ENCODE measurements at places on chromosomes 7 and 10.

DNA sequence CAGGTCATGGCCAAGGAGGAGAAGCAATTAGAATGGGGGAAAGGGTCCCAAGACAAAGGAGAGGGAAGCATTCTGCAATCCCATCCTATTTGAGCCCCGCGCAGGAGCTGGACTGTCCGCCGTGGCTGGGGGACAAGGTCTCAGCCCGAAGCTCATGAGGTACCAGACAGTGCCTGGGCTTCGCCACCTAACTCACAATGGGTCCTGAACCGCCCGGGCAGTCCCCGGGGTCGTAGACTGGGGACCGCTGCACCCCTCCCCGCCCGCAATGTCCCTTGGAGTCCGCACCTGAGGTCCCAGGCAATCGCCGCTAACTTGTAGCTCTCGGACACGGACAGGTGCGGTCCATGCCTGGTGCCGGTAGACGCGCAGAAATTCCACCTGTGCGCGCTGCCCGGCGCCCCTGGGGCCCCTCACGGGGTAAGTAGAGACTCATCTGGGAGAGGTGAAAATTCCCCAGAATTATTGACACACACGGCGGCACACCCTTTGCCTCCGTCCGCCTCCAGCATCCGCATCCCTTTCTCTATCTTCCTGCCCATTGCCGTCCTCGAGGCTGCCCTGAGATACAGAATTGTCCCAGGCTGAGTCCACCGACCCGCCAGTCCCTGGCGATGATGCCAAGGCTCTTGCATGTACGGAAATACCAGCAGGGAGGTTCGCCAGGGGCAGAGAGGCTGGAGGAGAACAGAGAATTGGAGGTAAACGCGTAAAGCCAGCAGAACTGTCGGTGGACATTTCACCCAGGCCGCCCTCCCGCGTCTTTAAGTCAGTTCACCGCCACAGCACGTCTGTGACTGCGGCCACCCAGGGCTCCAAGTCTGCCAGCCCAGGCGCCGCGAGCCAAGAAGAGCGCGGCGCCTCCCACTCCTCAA is 1.8 kb downstream of the CHRM2 start:
- no peak for DNase-seq

GRCh38 chr7:915291-916218 is 38.9 kb downstream of the ADAP1 start:
- no peak for DNase-seq

GRCh38 chr10:112465299-112465883 is 18.4 kb downstream of the VTI1A start:
- DNase-seq, result no peak

GRCh38 chr10:101778781-101779543 is 3.0 kb upstream of the FGF8 start:
- DNase-seq, result no peak

GRCh38 chr7:132368246-132368900 is 207.9 kb downstream of the PLXNA4 start:
- peak; percentile 97 for DNase-seq

DNA sequence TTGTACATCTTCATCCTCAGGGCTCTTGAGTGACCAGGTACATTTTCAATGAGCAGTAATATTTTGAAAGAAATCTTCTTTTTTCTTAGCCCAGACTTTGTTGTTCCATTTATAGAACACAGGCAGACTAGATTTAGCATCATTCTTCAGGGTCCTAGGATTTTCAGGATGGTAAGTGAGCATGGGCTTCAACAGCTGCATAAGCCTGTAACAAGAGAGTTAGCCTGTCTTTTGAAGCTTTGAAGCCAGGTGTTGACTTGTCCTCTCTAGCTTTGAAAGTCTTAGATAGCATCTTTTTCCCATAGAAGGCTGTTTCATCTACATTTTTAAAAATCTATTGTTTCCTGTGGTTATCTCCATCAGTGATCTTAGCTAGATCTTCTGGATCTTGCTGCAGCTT is 4.5 kb upstream of the NDUFA5 start:
- DNase-seq, result no peak

DNA sequence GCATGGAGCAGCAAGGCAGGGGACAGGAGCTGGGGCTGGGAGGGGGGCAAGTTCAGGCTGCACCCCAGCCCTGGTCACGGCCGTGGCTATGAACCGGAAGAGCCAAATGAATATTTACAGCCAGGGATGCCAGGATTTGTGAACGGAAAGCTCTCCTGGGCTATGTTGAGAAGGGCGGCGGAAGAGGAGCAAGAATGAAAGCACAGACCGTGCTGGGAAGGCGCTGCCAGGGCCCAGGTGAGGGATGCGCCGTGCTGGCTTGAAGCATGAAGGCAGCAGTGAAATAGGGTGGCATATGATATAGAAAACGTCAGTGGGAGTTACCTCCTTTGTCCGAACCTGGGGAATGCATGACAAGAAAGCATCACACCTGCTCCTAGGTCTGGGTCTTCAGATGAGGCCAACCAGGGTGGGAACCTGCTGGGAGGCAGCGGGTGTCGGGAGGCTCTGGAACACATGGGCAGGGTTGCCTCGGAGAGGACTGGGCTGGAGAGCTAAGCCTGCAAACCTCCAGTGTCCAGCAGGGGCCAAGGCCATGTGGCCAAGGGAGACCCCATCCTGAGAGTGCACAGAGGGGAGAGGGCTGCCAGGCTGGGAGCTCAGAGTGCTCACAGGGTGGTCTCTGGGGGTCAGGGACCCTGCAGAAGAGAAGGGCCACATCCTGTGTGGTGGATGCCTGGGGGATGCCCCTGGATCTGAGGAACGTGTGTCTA is 120.6 kb upstream of the TCERG1L start:
- DNase-seq, result no peak

GRCh38 chr10:78620985-78621799 is 447.6 kb upstream of the ZMIZ1 start:
- DNase-seq, result no peak

DNA sequence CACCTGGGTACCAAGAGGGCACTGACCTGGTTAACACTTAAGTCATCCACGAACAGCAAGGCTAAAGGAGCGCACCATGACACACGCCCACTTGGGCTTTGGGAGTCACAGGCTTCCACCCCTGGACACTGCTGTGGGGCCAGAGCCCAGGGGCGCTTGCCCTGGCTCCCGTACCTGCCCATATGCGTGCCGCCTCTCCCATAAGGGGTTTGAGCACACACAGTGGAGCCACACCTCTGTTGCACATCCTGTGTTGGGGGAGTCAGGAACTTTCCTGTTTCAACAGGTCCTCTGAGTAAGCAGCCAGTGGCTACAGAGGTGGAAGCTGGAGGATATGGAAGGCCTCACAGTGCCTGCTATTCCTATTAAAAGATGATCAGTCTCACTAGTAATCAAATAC is 152.0 kb downstream of the REEP3 start:
- no peak for DNase-seq

DNA sequence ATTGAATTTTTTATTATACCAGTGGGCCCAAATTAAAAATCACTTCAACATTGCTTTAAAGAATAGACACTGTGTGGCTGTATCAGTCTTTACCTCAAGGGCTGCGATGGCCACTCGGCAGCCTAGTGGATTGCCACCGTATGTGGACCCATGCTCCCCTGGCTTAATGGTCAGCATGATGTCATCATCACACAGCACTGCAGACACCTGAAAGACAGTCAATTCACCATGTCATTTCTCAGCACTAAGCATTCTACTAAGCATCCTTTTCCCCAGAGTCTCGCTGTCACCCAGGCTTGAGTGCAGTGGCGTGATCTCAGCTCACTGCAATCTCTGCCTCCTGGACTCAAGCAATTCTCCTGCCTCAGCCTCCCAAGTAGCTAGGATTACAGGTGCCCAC is 17.1 kb downstream of the OAT start:
- no peak for DNase-seq

GRCh38 chr10:118820326-118821116 is 65.8 kb upstream of the CACUL1 start:
- no peak for DNase-seq

GRCh38 chr7:156147104-156147503 is 334.8 kb upstream of the SHH start:
- DNase-seq, result no peak

DNA sequence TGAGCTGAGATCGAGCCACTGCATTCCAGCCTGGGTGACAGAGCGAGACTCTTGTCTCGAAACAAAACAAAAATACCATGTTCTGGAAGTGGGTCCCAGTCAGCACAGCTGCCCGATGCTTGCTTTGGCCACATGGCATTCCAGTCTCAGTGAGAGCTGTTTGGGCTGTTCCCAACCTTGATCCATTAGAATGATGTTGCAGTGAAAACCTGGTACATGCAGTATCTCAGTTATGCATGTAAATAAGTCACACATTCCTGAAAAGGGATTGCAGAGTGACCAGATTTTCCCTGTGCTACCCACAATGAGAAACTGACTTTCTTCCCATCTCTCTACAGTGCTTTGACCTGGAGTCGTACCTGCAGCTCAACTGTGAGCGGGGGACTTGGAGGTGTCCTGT is 15.4 kb downstream of the ZMIZ2 start:
- DNase-seq, result no peak

- no peak for DNase-seq
Measured at GRCh38 chr10:34228066-34228465, 587.0 kb downstream of the PARD3 start.

DNA sequence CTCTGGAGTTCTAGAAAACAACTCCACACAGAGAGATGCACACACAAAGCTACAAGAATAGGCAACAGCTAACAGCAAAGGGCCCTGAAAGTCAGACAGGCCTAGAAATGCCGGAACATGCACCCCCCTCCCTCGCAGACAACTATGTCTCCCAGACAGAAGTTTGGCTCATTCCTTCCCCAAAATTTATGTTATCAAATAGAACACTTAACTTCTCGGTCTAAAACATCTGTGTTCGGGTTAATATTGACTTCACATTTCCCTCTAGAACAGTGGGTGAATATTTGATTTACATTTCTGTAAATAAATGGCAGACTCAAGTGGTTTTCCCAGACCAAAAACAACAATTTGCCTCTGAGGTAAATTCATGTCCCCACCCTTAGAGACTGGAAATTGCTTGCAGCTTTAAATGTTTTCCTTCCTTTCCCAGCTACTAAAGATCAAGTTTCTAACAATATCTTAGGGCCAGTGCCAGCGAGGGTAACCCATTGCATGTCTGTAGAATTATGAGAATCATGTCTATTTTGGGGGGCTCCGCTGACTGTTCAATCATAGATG is 92.5 kb upstream of the INHBA start:
- no peak for DNase-seq

DNA sequence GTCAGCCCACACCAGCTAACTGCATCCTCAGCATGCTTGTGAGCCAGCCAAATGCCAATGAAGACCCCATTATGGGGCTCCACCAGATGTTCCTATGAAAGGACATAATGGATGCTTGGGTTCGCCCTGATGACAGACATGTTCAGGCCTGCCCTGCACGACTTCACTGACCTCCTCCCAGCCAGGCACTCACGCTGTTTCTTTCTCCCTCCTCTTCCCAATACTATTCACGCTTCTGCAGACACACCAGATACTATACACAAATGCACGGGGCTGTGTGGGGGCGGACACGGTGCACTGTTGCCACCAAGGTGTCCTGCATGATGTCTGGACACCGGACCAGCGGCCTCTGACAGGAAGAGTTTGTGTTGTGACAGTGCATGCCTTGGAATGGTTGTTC is 284.2 kb downstream of the PRPF18 start:
- no peak for DNase-seq

- no peak for DNase-seq
Measured at GRCh38 chr10:15122477-15123030, 25.4 kb downstream of the RPP38 start.

DNA sequence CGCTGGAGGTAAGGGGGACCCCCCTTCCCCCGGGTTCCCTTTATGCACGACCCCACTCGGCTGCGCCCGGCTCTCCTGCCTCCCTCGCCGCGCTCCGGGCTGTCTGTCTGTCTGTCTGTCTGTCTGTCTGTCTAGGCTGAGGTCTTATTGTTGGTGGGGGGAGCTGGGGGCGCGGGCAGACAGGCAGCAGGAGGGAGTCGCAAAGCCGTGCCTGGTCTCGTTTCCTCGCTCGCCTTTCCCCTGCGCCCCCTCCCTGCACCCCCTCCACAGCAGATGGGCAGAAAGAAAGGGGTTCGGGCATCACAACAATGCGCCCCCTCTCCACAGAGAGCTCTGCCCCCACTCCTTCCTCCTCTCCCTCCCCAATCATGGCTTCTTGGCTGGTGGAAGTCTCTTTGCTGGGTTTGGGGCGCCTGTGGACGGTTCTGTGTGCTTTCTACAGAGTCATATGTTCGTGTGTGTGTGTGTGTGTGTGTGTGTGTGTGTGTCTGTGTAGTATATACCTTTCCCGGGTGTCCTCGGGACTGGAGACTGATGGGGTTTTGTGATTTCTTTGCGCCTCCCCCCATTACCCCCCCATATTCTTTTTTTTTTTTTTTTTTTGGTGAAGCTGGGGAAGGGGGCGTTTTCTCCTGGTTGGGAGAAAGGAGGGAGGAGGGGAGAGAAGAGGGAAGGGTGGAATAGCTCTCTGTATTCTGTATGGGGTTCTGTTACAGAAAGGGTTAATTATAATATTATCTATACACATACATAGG is 1.9 kb downstream of the AUTS2 start:
- no peak for DNase-seq

DNA sequence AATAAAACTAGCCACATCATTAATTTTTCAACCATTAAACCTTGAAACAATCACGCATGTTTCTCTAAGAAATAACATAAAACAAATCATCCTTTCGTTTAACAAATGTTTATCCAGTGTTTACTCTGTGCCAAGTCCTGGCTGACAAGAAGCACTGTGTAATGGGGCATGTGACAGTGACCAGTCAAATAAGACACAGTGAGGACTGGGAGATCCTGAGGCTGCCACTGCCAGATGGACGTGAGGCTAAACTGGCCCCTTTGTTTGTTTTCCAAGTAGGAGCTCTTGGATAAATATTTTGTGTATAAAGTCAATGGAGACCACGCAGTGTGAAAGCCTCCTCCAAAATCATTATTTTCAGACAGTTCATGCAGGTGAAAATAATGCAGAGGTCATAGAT is 626.2 kb downstream of the SUGCT start:
- DNase-seq, result no peak

- peak; percentile 20 for DNase-seq
Measured at GRCh38 chr10:28367929-28368484, 65.1 kb upstream of the MPP7 start.

GRCh38 chr7:46153583-46153950 is 232.5 kb upstream of the IGFBP3 start:
- DNase-seq, result no peak

GRCh38 chr10:49666054-49666615 is 13.3 kb upstream of the C10orf53 start:
- DNase-seq, result no peak

- no peak for DNase-seq
Measured at GRCh38 chr10:89861584-89862301, 160.4 kb downstream of the KIF20B start.

Data from RPMI8226 (cell line).